ENCODE measurements at places on chromosomes 2 and 18.

- DNase-seq: no peak
Observed at GRCh38 chr2:101844055-101844635, 146.6 kb downstream of the MAP4K4 start.

- DNase-seq: no peak
Observed at GRCh38 chr2:156379071-156379470, 46.5 kb upstream of the NR4A2 start.

GRCh38 chr2:20108655-20109396, 57.4 kb upstream of the LAPTM4A start:
- DNase-seq: no peak

GRCh38 chr2:15798701-15799431, 141.5 kb upstream of the MYCN start:
- DNase-seq: no peak

DNA sequence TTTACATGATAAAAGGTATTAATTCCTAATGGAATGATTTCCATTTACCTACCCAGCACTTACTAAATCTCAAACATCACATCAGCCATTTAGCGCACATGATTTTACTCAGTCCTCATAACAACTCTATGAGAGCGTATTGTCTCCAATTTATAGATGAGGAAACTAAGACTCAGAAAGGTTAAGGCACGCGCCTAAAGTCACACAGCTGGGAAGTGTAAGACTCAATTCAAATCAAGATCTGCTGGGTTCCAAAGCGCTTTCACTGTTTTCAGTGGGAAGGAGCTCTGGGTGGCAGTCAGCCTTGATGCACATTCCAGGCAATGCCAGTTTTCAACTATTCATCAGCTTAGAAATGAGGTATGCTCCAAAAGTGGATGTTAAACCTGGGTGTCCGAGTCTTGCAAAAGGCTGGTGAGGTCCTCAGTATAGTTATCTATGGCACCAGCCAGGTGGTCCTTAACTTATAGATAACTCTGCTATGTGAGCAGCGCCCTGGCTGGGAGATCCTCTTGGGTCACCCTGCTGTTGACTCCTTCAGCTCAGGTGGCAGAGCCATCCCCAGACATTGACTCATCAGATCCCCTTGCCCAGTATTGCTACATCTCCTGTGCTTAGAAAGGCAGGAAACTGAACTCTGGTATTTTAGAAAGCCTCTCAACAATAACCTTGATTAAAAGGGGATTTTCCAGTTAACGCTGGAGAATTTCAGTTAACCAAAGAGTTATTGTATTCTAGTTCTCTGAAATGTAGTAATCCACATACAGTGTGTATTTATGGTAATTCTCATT, 47.1 kb downstream of the SLC4A1AP start:
- no peak for DNase-seq

DNA sequence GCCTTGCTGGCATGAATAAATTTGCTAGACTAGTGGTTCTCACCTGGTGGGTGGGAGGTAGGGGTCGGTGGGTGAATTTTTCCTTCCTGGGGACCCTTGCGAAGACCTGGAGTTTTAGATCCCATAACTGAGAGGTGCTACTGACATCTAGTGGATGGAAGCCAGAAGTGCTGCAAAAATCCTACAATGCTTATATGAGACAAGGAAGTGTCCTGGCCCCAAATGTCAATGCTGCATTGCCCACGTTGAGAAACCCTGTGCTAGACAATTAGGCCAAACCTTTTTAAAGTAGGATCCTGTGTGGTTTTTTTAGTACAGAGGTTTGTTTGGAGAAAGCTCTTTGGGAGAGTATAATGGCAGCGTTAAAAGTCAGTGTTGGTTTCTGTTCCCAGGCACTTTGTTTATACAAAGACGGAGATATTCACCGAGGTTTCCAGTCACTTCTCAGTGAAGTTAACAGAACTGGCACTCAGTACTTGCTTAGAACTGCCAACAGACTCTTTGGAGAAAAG, 9.6 kb downstream of the SERPINB8 start:
- no peak for DNase-seq

Measured in posterior vena cava (tissue), 2 donors.